ENCODE measurements at places on chromosomes 1 and 21. TPM values are rescaled to one million over a fixed set of nuclear protein-coding genes. Genes with fewer than 3 reads are reported as not detected.

FAM167B gene
- 1.5 TPM for total RNA-seq

BCL2L15 gene
- 8.4 TPM for total RNA-seq

TCP10L gene
- total RNA-seq: not detected

S100A7 gene
- total RNA-seq: 5,647 TPM

AXDND1 gene
- total RNA-seq: not detected

CHIT1 gene
- total RNA-seq: 0.20 TPM

NBPF4 gene
- total RNA-seq: 0.08 TPM

SPATA45 gene
- total RNA-seq: not detected

EPHA10 gene
- 0.68 TPM for total RNA-seq

GPA33 gene
- total RNA-seq: not detected

BRINP3 gene
- not detected for total RNA-seq

ANGPTL1 gene
- total RNA-seq: 4.1 TPM

BEST4 gene
- total RNA-seq: not detected

ZBTB7B gene
- 132 TPM for total RNA-seq

LAD1 gene
- total RNA-seq: 328 TPM

EPHX1 gene
- total RNA-seq: 89.7 TPM

GSTM1 gene
- total RNA-seq: not detected

TARS2 gene
- total RNA-seq: 20.3 TPM

PRRX1 gene
- total RNA-seq: 2.9 TPM

MLLT11 gene
- 0.80 TPM for total RNA-seq

PSMB2 gene
- 54.6 TPM for total RNA-seq

GART gene
- 61.3 TPM for total RNA-seq

OR2L13 gene
- total RNA-seq: not detected

OR6K3 gene
- not detected for total RNA-seq

RNASEL gene
- 6.1 TPM for total RNA-seq

SLAMF8 gene
- total RNA-seq: 0.80 TPM

CRP gene
- total RNA-seq: not detected

TCHH gene
- 0.08 TPM for total RNA-seq

HPDL gene
- 1.6 TPM for total RNA-seq

RIMKLA gene
- 0.08 TPM for total RNA-seq

RAP1GAP gene
- 3.0 TPM for total RNA-seq

ARHGEF16 gene
- total RNA-seq: 19.9 TPM

Measured in esophagus mucosa (tissue), 1 donor.